ENCODE measurements at places on chromosomes 16 and 17. TPM values are rescaled to one million over a fixed set of nuclear protein-coding genes. Genes with fewer than 3 reads are reported as not detected.

Gene SMPD3
- 34.7 TPM for total RNA-seq

Gene TNFSF12
- total RNA-seq: 16.2 TPM

Gene SPOP
- 121 TPM for total RNA-seq

Gene ENPP7
- not detected for total RNA-seq

Gene CMTM2
- not detected for total RNA-seq

Gene ARHGAP27
- 11.5 TPM for total RNA-seq
